ENCODE measurements at places on chromosomes 3 and 15.

- no peak for DNase-seq
Observed at GRCh38 chr3:117285737-117286136, 576.2 kb downstream of the TUSC7 start.

DNA sequence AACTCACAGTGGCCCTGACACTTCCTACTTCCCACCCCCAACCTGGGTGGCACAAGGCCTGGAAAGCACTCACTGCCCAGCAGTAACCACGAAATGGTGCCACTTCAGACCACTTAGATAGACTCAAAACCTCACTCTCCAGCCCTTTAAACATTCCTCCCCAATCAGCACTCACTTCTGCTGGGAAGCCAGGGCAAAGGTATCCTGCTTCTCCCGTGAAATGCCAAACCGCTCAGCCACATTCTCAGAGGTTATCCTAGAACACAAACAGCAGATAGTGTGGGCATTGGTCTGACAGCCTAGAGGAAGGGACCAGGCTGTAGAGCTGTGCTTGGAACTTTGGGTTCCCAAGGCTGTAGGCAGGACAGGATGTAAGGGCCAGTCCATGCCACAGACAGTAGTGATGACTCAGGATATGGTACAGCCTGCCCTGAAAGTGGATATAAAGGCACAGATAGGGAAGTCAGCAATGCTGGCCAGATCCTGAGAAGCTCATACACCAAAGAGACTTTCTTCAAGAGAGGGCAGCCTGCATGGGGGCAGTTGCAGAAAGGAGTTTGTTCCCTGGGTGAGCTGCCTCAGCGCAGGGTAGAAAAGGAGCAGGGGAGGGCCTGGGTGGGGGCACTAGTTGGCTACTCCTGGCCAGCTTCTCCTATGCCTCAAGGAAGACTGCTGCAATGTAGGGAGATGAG lies 9.2 kb downstream of the ACAA1 start:
- DNase-seq = no peak

GRCh38 chr3:195855471-195856409 lies 44.0 kb upstream of the MUC4 start:
- DNase-seq = no peak

DNA sequence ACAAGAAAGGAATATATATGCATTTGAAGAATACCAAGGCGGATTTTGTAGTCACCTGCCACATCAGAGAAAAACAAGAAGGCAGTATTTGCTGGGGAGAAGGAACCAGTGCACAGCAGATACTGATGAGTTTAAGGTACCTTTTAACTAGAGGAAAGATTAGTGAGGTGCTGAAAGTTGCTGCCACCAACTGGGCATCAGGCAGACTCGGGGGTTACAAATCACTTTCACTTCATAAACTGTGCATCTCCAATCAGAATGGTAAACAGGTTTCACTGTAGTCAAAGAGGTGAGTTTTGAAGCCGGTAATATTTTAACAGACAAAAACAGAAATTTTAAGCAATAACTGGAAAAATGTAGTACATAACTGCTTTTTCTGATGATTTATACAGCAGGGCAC lies 4.1 kb downstream of the FBN1 start:
- no peak for DNase-seq

DNA sequence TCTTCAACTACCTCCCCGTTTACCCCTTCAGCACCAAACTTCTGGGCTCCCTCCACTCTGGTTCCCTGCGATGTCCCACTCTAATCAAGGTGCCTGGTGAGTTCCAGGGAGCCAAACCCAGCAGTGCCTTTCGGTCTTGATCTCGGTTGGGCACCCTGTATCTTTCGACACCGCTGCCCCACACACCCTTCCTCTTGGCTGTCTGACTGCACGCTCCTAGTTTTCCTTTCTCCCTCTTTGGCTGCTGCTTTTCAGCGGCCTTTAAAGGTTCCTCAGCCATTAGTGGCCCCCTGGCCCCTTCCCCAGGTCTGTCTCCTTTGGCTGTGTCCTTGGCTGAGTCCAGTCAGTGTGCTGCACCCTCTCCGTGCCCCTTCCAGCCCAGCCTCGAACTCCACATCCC lies 784 bp downstream of the TTLL3 start:
- no peak for DNase-seq

DNA sequence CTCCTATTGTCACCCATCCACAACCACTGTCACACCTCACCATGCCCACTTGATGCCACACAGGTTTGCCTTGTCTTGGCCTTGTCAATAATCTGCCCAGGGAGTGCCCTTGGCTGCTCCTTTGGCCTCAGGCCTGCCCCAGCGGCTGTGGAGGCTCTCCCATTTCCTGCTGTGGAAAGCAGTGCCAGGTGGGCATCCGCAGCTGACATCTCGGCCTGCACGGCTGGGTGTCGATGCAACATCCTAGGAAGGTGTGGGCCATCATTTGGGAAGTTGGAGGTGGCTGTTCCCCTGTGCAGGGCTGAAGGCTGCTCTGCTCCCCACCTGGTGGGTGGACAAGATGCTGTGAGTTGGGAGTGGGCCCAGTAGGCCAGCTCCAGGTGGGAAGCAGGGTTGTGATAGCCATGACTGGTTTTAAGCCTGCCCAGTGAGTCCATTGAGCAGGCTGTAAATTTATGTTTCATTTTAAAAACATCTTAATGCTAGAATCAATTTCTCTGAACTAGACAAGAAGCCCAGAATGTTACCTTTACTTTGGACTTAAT lies 12.5 kb downstream of the DNAH1 start:
- DNase-seq = no peak

DNA sequence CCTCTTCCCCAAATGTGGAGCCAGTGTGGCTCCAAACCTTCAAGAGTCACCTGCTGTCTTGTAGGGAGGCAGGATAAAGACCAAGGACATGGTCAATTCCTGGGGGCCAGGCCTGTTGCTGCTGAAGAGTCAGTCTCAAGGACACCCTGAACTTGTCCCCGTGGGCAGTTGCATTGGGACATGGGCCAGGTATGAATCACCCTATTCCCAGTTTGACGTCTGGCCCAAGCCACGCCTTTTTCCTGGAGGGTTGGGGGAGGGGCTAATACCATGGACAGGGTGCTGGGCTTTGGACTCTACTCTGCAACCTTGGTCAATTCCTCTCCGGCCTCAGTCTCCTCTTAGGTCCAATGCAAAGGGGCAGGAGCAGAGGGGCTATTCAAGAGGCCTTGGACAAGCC lies 10.4 kb downstream of the ATP2B2 start:
- no peak for DNase-seq

GRCh38 chr3:129378949-129379348 lies 49.5 kb downstream of the EFCAB12 start:
- DNase-seq = no peak

DNA sequence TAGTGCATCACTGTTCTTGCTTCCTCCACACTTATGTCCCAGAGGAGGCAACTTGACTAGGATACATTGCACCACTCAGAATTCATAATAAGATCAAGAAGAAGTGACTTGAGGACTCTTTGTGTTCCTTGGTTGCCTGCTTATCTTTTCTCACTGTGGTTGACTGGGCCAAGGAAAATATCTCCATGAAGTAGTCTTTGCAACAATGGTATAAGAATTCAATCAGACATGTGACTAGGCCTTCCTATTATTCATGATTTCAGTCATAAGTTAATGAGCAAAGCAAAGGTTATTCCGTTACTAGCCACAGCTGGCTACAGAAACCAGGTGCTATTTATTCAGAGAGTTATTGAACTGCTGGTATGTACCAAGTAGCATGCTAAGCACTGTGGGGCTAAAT lies 359.3 kb downstream of the RORA start:
- DNase-seq = no peak

- DNase-seq = no peak
Observed at GRCh38 chr15:91912336-91912735, 58.8 kb downstream of the SLCO3A1 start.

DNA sequence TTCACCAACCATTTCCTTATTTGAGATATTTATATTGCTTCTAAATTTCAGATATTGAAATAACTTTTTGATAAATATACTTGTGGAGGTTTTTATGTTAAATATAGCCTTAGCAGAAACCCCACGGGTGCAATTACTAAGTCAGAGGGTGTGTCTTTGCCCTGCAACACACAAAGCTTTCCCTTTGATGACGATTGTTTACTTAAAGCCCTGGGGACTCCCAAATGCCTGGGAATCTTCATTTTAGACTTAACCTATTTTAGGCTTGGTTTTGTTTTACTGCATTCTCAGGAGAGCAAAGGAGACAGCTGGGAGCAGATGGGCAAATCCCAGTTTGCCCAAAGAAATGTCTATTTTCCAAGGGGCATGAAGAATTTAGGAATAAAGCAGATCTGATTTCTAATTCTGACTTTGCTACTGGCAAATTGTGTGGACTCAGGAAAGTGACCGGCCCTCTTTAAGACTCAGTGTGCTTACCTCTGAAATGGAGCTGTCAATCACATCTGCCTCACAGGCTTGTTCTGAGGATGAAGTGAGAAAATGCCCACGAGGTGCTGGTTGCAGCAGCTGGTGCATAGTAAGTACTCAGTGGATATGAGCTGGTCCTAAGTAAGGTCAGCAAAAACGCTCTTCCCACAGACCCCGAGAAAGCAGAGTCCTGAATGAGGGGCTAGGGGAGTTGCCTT lies 49.3 kb upstream of the CA12 start:
- no peak for DNase-seq

DNA sequence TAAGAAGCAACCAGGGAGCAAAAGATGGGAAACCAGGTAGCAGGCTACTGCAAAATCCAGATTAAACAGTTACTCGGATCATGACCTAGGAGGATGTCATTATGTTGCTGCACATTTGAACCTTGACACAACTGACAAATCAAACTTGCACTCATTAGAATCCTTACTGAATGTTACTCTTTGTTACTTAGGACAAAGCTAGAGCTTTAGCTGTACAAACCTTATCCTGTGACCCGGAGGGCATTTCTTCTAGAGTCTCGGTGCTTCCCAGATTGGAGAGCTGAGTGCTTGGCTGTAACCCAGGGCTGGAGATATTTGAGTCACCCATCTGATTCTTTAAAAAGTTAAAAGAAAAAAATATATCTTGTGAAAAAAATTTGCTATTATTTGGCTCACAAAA lies 43.4 kb downstream of the DCP1A start:
- no peak for DNase-seq

DNA sequence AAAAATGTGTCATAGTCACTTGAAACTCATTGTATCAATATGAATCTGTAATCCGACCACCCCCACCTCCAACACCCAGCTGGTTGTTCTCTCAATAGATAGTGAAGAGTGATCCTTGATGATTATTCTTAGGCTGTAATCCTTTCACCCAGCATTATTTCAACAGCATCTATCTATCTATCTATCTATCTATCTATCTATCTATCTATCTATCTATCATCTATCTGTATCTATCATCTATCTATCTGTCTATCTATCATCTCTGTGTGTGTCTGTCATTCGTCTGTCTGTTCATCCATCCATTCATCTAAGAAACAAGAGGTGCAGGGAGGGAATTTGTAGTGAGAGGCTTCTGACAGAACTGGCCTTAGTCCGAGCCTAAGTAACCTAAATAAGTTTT lies 78.7 kb upstream of the IGSF10 start:
- DNase-seq = no peak

- no peak for DNase-seq
Observed at GRCh38 chr3:31223278-31223677, 309.4 kb upstream of the STT3B start.

GRCh38 chr3:117744935-117745334 lies 1035.4 kb downstream of the TUSC7 start:
- DNase-seq = no peak

- no peak for DNase-seq
Observed at GRCh38 chr3:171061749-171062148, 35.2 kb upstream of the SLC2A2 start.

DNA sequence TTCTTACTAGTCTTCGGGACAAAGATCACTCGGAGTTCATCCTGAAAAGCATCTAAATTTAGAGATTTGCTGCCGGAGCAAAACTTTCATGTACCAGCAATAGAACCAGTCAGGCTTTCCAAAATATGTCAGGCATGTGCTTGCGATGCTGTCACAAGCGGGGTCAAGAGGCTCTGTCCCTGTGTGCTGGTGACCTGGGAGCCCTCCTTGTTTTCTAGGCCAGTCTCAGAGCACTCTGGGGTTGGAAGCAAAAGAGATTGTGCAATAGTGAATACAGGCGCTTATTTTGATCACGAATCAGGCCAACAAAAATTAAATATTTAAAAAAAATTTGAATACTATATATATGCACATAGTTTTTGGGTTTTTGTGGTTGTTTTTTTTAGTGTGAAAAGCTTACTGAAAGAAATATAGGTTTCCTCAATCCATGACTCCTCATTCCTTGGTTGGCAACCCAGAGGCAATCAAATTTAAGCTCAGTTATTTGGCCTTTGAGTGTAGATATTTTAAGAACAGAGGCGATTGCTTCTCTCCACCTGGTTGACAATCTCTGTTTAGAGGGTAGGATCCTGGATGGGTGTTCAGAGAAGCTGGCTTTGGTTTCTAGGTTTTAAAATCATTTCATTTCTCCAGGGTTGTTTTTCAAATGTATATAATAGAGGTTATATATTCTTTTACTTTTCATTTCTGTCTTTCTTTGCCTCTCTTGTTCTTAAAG lies 8.4 kb upstream of the KLHL24 start:
- DNase-seq = no peak

- DNase-seq = peak; percentile 77
Observed at GRCh38 chr15:31458596-31459399, 132.2 kb downstream of the KLF13 start.

GRCh38 chr15:91855241-91855640 lies 1.7 kb downstream of the SLCO3A1 start:
- no peak for DNase-seq

DNA sequence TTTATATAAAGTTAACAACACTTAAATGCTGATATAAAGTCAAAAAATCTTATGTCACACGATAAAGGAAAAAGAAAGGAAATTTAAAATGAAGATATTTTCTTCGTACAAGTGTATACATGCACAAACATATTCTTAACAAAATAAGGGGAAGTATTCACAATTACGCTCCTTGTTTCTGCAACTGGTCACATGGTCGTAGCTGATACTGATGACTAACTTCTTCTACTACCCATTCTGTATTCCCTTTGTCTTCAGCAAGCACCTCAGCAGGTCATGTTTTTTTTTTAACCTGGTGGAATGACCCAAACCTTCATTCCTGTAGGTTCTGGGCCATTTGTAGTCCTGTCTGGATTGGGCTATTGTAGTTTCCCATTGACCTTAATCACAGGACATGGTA lies 30.0 kb upstream of the CMTM8 start:
- DNase-seq = no peak

- no peak for DNase-seq
Observed at GRCh38 chr3:191417457-191417729, 43.6 kb upstream of the PYDC2 start.

GRCh38 chr3:42581400-42581708 lies 413 bp downstream of the SEC22C start:
- no peak for DNase-seq

- no peak for DNase-seq
Observed at GRCh38 chr3:192068464-192069254, 607.7 kb downstream of the PYDC2 start.

Measured in vagina (tissue), 2 donors.